Activated naive CD4-positive, alpha-beta T cell treated with anti-CD3 and anti-CD28 coated beads, Interleukin-2, amount 10 ng/mL, durations not matched to agents 5 hours and 36 hours (primary cell): ENCODE measurements at places on chromosomes 2 and 18. TPM values are rescaled to one million over a fixed set of nuclear protein-coding genes. Genes with fewer than 3 reads are reported as not detected.

The RAD51AP2 gene
- total RNA-seq, result not detected

The RFTN2 gene
- not detected for total RNA-seq

The HRH4 gene
- 0.17 TPM for total RNA-seq

The SERPINB10 gene
- not detected for total RNA-seq

The CNRIP1 gene
- not detected for total RNA-seq

The ALK gene
- not detected for total RNA-seq

The POMC gene
- total RNA-seq, result 2.8 TPM

The CCDC142 gene
- total RNA-seq, result 24.8 TPM

The C1GALT1C1L gene
- total RNA-seq, result not detected

The UGT1A8 gene
- not detected for total RNA-seq

The ACTR2 gene
- total RNA-seq, result 446 TPM

The CYP27C1 gene
- total RNA-seq, result not detected

The TOGARAM2 gene
- total RNA-seq, result 4.6 TPM

The ALLC gene
- total RNA-seq, result not detected

The PSD4 gene
- 287 TPM for total RNA-seq

The CYTIP gene
- 334 TPM for total RNA-seq

The THAP4 gene
- 36.6 TPM for total RNA-seq

The TXNDC2 gene
- total RNA-seq, result not detected

The CD8A gene
- 7.1 TPM for total RNA-seq

The PAIP2B gene
- total RNA-seq, result 2.6 TPM

The FEV gene
- total RNA-seq, result not detected

The GCKR gene
- total RNA-seq, result not detected

The TAF4B gene
- total RNA-seq, result 10.4 TPM

The LTBP1 gene
- 0.43 TPM for total RNA-seq

The TMEM169 gene
- total RNA-seq, result 3.0 TPM

The TDRD15 gene
- total RNA-seq, result not detected

The RBM44 gene
- total RNA-seq, result 1.1 TPM

The DUSP2 gene
- total RNA-seq, result 21.3 TPM

The PROKR1 gene
- total RNA-seq, result not detected
